T-helper 1 cell treated with Interleukin-12 subunit alpha and Interleukin-12 subunit beta and Interleukin-4 antibody, amounts not matched to agents 30 ng/mL and 1 ng/mL, for 36 hours (primary cell): ENCODE measurements at places on chromosomes 2 and 18. TPM values are rescaled to one million over a fixed set of nuclear protein-coding genes. Genes with fewer than 3 reads are reported as not detected.

The ABHD1 gene
- total RNA-seq: 0.24 and 0.54 TPM in 2 replicates

The IL36G gene
- total RNA-seq: 0.29 TPM in 1 of 2 replicates, not detected in the other

The COL3A1 gene
- total RNA-seq: not detected in 2 replicates

The KATNAL2 gene
- 0.47 TPM in 1 of 2 replicates, not detected in the other for total RNA-seq

The STAT4 gene
- total RNA-seq: 89.9 and 95.0 TPM in 2 replicates

The SLC23A3 gene
- 1.8 and 2.5 TPM in 2 replicates for total RNA-seq

The CGREF1 gene
- 3.5 and 3.9 TPM in 2 replicates for total RNA-seq

The SCYGR4 gene
- not detected in 2 replicates for total RNA-seq

The C2orf80 gene
- total RNA-seq: not detected in 2 replicates

The RAD51AP2 gene
- total RNA-seq: not detected in 2 replicates

The RAB27B gene
- total RNA-seq: 2.5 and 2.7 TPM in 2 replicates
